ENCODE measurements at places on chromosomes 4 and X. TPM values are rescaled to one million over a fixed set of nuclear protein-coding genes. Genes with fewer than 3 reads are reported as not detected.

DNA sequence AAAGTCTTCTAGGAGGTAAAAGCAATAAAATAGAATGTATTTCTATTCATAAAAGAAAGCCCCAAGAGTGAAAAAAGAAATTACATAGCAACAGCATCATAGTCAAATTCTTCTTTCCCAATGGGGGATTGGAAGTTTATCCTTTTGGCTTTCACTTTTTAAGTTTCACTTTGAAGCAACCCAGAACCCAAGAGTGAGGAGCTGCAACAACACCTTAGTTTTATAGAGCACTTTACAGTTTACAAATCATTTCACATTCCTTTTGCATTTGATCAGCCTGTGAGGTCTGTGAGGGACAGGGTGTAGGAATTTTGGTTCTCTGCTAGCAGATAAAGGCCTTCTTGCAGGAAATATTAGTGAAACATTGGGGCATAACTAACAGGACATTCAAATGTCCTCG, 112.0 kb upstream of the NDP start:
- H3K36me3 ChIP-seq = no peaks in the 10 kb centered on the region
- peaks cover 8% of the 10 kb centered on the region for H3K27me3 ChIP-seq

PLAC1 gene
- total RNA-seq = not detected

TBC1D14 gene
- total RNA-seq = 56.9 TPM

POF1B gene
- not detected for total RNA-seq

FAM9A gene
- not detected for total RNA-seq

ZCCHC18 gene
- 4.8 TPM for total RNA-seq

AFAP1 gene
- total RNA-seq = 9.1 TPM
